ENCODE measurements at places on chromosomes 13 and 19. TPM values are rescaled to one million over a fixed set of nuclear protein-coding genes. Genes with fewer than 3 reads are reported as not detected.

The FARP1 gene
- total RNA-seq: 50.9 TPM

The CCL25 gene
- total RNA-seq: not detected

The SIGLEC10 gene
- not detected for total RNA-seq

The PRTN3 gene
- total RNA-seq: not detected

The MICU2 gene
- total RNA-seq: 43.9 TPM

The GNA15 gene
- total RNA-seq: not detected

The OBI1 gene
- 11.4 TPM for total RNA-seq

The PIBF1 gene
- total RNA-seq: 32.6 TPM

The PCDH9 gene
- total RNA-seq: 0.26 TPM

The TLE6 gene
- total RNA-seq: 0.51 TPM

The PSG6 gene
- total RNA-seq: 0.17 TPM

DNA sequence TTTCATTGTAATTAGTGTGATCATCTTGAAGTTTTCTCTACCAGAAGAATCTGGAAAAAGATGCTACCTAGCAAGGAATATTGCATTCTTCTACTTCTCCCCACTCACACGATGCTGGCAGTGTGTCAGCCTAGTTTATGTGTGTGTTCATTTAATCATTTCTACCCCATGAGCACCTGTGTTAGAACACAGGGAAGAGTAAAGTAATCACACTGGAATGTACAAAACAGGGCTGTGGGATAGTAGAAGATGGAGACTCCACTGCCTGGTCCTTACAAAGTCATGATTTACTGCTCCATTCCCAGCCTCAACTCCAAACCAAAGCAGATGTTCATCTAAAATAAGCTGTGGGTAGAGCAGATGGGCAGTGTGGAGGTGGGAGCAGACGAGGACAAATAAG lies 47.7 kb upstream of the RGCC start:
- DNase-seq: no peak

- no peak for DNase-seq
Measured at GRCh38 chr13:80213201-80213600, 127.7 kb downstream of the SPRY2 start.

DNA sequence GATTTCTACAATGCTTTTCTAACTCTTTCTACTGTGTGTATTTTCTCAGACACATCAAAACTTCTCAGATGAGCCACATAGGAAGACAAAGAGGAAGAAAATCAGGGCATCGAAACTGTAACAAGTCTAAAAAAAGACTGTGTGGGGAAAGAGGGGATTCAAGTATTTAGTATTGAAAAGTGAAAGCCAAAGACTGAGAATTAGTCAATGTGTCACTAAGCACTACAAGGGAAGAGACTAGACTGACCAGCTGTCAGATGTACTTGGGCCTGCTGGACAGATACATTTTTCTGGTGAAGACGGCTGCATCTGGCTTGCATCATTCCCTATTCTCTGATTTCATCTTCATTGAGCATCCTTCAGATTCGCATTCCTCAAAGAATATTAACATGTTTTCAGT lies 25.4 kb downstream of the COMMD6 start:
- DNase-seq: no peak

- peak; percentile 17 for DNase-seq
Measured at GRCh38 chr19:10981252-10981895, 20.5 kb downstream of the SMARCA4 start.

GRCh38 chr13:51921790-51922740 lies 60.3 kb downstream of the CCDC70 start:
- DNase-seq: no peak

DNA sequence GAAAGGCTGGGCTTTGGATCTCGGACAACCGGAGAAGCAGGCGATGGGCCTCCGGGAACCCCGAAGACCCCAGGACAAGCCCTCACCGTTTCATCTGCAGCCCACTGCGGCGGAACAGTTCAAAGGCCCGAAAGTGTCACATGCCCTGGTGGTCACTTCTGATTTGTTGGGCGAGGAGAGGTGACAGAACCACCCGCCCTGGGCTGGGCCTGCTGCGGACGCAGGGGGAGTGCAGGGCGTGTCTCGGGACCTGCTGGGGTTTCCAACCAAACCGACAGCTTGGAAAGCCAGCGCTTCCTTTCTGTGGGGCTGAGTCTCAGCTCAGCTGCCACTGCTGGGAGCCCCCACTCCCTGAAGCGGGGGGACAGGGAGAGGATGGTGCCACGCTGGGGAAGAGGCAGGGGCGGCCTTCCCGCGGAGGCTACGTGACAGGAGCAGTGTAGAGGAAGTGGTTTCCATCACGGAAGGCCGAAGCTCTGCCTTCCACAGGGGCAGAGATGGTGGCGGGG lies 22.8 kb upstream of the ZBTB7A start:
- no peak for DNase-seq

GRCh38 chr19:17673937-17674799 lies 14.0 kb downstream of the UNC13A start:
- DNase-seq: no peak

DNA sequence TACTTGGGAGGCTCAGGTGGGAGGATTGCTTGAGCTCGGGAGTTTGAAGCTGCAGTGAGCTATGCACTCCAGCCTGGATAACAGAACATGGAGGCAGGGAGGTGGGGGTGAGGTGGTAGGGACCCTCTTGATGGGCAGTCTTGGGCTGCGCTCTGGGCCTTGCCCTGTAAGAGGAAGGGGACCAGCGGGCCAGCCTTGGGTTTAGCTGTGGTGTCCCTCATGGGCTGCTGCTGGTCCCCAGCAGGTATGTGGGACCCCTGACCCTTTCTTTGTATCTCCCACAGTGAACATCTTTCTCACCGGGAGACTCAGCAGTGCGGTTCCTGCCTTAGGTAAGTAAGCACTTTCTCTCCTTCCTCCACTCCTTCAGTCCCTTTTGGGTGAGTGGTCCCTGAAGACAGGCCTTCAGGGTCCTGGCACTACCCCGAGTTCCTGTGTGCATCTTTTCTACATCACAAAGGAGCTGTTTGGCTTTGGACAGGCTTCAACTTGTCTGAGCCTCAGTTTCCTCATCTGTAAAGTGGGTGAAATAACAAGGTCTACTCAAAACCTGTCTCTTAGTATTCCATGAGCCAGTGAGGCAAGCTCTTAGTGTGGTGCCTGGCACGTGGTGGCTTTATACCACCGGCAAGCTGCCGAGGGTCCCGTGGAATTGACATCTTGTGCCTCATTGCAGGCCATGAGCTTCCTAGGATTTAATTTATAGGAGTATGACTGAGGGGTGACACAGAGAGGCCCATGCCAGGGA lies 2.5 kb downstream of the LRP3 start:
- no peak for DNase-seq

DNA sequence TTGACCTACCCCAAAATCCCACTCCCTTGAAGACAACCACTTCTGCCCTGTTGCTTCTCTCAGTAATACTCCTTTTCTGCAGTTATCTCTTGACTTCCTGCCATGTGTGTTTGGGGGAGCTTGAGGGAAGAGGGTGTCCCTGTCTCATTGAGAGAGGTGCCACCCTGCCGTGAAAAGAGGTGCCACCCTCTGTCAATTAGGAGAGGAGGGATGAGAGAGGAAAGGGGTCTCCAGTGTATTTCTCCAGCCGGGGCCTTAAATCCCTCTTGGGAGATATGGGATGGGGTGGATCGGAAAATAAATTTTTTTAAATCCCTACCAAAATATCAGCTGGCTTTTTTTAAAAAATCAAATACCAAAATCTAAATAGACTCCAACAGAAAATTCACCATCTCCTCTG lies 16.5 kb downstream of the PLD3 start:
- DNase-seq: no peak

- DNase-seq: no peak
Measured at GRCh38 chr13:41257535-41257934, 5.8 kb downstream of the MTRF1 start.

- DNase-seq: no peak
Measured at GRCh38 chr19:963486-963951, 20.6 kb upstream of the WDR18 start.

- peak; percentile 99 for DNase-seq
Measured at GRCh38 chr19:1269065-1269477, at the start of gene CIRBP. TSS of gene CIRBP (plus strand) at chr19:1269332. CDS start at chr19:1270934, 1,602 bp downstream.

GRCh38 chr19:46979126-46980105 lies 40.2 kb upstream of the NPAS1 start:
- DNase-seq: no peak

DNA sequence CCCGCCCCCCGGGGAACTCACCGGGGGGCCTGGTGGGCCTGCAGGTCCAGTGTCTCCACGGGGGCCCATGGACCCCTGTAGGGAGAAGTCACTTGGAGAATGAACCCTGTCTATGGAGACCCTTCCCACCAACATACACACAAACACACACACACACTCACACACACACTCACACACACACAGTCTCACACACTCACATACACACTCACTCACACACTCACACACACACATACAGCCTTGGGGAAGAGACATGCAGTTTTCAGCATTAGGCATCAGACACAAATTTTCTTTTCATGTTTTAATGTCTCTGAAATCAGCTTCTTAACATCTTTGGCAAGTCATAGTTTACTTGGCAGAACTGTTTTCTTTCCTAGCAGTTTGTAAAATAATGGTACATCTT lies 31.0 kb upstream of the OLFM2 start:
- peak; percentile 28 for DNase-seq

DNA sequence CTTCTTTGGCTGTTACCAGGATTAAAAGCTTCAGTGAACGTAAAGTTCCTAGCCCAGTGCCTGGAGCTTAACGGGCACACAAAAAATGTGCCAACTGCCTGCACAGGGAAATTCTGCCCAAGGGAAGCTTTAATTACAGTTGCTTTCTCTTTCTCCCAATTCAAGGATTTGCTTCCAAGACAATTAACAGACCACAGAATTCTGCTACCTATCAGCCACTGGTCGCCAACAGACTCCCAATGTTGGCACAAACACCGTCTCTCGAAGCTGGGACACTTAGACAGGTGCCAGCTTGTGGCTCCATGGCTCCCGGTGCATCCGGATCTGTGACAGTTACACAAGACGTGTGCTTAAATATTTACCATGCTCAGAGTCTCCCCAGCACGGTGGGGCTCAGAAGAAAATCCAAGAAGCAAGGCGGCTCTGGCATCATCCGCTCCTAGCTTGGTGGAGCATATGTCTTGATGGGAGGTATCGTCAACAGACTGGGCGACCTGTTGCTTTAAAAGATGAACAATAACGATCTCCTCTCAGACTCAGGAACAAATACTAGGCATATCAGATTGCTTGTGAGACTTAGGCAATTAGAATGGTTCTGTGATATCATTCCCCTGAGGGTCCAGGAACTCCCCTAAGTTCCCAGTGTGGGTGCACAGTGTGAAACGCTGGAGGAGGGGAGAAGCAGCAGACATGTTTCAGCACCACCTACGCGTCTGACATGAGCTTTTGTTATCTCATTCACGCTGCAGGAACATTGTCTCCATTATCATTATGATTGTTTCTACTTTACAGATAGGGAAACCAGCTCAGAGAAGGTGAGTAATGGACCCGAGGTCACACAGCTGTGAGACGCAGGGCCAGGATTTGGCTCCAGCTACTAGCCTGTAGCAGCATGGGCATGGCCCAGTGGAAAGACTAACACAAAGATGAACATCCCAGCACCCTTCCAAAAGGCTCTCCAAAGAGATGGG lies 61.6 kb downstream of the ALOX5AP start:
- no peak for DNase-seq

DNA sequence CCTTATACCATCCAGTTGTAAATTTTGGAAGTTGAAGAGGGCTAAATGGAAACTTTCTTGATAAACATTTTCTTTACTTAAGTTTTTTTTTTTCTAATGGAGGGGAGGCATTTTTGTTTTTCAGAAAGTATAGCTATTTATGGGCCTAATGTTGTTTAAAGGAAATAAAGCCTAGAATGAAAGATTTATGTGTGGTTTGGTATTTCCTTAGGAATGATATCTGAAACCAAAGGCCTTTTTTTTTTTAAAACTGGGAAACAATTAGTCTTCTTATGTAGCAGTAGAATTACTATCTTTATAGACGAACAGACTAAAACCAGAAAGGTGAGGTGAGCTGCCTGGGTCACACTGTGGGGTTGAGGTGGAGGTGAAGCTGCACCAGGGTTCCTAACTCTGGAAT lies 80.1 kb downstream of the ESD start:
- peak; percentile 25 for DNase-seq

- DNase-seq: no peak
Measured at GRCh38 chr13:94761407-94761806, 49.1 kb upstream of the SOX21 start.

GRCh38 chr13:99040536-99041131 lies 62.8 kb upstream of the DOCK9 start:
- no peak for DNase-seq

DNA sequence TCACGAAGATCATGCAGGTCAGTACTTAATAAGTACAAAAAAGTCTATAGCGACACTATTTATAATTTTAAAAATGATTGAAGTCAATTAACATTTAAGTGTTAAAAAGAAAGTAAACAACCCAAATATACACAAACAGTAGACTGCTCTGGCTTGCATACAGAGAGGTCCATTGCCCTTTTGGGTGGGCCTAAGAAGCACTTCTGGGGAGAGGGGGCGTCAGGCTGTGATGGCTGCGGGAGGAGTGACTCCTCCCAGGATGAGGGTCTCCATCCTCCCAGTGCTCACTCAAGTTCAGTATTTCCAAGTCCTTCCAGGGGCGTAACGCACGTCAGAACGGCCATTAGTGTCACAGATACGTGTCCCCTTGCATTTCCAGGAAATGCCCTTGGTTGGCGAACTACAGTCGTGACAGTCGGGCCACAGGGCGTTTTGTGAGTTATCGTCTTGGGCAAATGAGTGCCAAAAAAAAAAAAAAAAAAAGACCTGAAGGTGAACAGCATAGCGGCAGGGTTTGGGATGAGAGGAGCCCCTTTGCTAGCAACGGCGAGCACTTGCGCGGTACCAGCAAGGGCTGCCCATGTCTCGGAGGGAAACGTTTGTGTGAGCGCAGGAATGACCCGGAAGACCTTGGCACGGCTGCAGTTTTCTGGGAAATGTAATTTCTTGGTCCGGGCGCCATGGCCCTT lies at the start of gene SCGB2B2:
TSS of gene SCGB2B2 (minus strand) at position 463 of the 689 bp plus-strand sequence. CDS start 82,596 bp downstream, outside the sequence.
- no peak for DNase-seq

GRCh38 chr13:106369091-106369490 lies 166.4 kb downstream of the EFNB2 start:
- DNase-seq: peak; percentile 52

- DNase-seq: no peak
Measured at GRCh38 chr19:1646149-1646548, 6.3 kb downstream of the TCF3 start.
